ENCODE measurements at places on chromosomes 3 and 15.

GRCh38 chr3:142210608-142211007, 14.8 kb downstream of the GK5 start:
- DNase-seq, result no peak

- DNase-seq, result no peak
Measured at GRCh38 chr15:91776104-91776503, 77.4 kb upstream of the SLCO3A1 start.

DNA sequence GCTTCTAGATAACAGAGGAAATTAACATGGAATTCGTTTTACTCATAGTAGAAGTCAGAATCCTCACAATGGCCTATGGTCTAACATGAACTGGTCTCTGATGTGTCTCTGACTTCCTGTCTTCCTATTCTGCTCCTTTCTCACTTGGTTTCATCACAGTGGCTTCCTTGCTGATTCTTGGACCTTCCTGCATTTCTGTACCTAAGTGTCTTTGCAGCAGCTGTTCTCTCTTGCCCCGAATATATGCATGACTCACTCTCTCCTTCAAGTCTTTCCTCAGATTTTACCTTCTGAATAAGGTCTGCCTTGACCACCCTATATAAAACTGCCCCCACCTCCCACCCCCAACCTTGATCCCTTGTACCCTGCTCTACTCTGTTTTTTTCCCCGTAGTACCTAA, 14.1 kb downstream of the ARL13B start:
- no peak for DNase-seq

GRCh38 chr15:90836296-90836871, 32.0 kb upstream of the FURIN start:
- peak; percentile 28 for DNase-seq

DNA sequence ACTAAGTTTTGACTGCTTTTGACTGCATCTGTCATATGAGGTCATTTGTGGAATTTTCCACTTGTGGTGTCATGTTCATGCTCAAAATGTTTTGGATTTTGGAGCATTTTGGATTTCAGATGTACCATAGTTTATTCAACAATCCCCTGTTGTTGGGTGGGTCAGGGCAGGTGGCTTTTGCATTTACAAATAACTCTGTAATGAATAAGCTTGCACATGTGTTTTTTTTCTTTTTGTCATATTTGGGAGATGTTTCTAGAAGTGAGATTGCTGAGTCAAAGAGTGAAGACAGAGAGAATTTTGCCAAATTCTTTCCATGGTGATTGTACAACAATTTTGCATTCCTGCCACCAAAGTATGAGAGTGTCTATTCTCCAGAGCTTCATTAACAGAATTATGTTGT, 62.4 kb upstream of the ADPGK start:
- peak; percentile 12 for DNase-seq

GRCh38 chr15:85614059-85614458, 180.7 kb downstream of the KLHL25 start:
- no peak for DNase-seq

GRCh38 chr3:112829046-112829445, 17.6 kb downstream of the CD200R1L start:
- no peak for DNase-seq

DNA sequence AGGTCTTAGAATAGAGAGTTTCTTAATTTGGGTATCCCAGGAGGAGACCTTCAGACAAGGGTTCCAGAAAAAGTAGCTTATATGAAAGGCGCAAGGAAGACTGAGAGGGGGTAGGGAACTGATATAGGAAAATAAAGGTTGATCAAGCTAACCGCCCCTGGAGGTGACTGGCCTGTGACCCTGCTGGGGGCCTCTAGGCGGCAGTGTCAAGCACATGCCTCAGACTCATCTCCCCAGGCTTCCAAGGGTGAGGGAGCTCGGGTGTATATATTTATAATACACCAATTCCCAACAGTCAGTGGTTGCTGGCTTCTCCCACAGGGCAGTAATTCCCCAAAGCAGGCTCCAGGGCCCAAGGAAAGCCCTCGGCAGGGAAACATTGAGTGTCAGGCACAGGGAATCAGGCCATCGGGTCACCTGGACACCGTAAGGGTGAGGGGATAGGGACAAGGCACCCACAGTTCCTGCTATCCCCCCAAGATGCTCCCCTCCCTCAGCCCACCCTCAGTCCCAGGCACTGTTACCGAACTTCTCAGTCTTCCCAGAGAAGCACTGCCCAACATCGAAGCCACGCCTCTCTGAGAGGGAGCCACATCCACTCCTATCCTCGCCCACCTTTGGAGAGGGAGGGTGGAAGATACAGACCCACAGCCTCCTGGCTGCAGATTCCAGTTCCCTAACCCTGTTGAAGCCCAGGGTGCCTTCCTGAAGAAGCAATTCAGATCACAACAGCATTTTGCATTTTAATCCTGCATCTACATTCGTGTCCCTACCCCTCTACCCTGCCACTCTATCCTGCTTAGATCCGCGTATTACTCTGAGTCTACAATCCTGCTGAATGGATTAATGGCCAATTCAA, 19.5 kb upstream of the CAV3 start:
- no peak for DNase-seq

DNA sequence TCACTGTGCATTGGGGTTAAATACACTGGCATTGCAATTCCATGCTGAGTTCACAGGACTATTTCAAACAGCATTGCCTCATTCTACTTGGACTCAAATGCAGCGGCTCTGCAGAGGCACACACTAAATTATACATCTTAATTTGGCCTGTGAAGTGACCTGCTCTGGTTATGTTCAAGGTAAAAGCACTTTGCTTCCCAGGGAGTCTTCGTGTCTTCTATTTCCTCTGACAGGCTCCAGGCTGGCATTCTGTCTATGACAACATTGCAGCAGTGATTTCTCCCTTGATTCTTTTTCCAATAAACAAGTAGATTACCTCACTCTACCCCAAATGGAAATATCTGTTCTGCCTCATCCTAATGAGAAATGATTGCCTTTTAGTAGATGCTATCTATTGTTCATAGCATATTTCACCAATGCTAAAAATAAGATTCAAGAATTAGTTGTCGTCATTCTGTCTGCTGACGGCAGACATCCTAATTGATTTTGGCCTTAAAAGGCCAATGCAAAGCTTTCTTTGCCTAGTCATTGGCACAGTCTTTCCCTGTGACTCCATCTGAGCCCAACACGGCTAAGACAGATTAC, 33.8 kb downstream of the FMN1 start:
- DNase-seq, result no peak

- DNase-seq, result no peak
Measured at GRCh38 chr15:79816571-79816970, 80.2 kb downstream of the MTHFS start.

DNA sequence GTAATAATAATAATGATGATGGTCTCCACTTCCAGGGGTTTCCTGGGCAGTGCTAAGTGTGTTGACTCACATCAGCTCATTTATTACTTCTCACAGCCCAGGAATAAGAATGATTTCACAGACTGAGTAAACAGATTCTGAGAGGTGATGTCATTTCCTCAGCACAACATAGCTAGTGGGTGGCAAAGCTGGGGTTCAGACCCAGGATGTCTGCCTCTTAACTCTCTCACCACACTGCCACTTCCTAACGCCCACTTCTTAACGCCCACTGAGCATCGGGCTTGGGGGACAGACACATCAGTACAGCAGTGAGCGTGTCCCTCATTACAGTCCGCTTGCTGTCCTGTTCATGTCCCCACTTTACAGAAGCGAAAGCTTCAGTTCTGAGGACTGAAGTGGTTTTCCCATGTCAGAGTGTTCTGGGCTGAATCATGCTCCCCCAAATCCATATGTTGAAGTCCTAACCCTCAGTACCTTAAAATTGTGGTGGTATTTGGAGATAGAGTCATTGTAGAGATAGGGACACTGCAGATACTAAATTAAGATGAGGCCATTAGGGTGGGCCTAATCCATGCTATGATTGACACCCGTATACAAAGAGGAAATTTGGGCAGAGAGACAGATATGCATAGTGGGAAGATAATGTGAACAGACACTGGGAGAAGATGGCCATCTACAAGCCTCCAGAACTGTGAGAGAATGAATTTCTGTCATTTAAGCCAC, 68.0 kb downstream of the ATP2B2 start:
- peak; percentile 20 for DNase-seq

DNA sequence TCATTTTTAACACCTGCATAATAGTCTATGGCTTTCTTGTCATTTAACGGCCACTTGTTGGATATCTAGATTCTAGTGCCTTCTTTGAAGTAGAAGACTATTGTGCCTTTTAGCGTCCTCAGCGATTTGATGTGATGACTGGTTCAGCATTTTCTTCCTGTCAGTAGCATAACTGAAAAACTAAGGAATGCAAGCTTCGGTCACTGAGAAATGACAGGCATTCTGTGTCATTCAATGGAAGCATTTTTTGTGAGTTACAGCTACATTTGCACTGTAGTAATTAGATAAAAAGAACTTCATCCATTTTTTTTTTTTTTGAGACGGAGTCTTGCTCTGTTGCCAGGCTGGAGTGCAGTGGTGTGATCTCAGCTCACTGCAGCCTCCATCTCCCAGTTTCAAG, 10.3 kb downstream of the NEK11 start:
- DNase-seq, result peak; percentile 46

DNA sequence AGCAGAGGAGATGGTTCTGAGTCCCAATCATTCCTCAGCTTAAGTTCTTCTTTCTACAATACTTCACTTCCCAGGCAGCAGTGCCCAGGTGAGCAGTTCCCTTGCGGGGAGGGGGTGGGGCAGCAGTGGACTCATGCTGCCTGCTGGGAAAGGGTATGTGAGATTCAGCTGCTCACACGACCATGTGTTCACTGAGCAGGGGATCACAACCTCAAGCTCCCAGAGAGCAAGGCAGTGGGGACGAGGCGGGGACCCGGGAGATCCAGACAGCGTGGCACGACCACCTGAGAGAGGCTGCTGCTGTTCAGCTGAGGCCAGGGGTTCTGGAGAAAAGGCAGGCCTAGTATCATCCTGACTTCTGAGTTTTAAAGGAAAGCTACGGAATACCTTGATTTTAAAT, 166.6 kb downstream of the XXYLT1 start:
- no peak for DNase-seq

DNA sequence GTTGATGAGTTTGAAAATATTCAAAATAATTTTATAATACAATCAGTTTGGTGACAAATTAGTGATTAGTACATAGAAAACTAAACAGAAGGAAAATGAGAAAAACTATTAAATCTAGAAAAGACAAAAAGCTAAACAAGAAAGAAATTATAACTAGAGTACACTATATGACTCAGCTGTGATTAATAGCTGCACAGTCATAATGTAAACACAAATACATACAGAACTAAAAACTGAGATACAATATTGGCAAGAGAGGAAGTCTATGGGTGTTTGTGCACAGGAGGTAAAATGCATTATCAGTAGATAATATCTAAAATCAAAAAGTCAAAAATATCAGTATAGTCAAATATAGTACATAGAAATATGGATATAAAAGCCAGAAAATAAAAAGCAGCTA, 80.7 kb upstream of the PCSK6 start:
- no peak for DNase-seq

DNA sequence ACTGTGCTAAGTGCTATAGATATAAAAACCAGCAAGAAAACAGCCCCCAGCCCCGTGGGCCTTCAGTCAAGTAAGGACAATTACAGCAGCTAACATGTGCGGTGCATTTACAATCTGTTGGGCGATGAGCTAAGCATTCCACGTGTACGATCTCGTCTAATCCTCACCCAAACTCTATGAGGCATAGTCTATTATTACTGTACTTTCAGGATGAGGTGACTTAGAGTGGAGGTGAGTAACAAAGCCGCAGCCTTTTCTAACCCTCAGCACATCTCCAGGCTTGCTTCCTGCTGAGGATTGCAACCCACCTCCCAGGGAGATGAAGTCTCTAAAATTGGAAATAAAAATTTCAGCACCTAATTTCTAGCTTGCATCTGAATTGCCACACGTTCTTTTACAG, 53.2 kb upstream of the MCF2L2 start:
- DNase-seq, result no peak

- DNase-seq, result no peak
Measured at GRCh38 chr3:33385423-33385822, 54.8 kb downstream of the UBP1 start.

- no peak for DNase-seq
Measured at GRCh38 chr3:77040216-77040615, 317 bp downstream of the ROBO2 start.

DNA sequence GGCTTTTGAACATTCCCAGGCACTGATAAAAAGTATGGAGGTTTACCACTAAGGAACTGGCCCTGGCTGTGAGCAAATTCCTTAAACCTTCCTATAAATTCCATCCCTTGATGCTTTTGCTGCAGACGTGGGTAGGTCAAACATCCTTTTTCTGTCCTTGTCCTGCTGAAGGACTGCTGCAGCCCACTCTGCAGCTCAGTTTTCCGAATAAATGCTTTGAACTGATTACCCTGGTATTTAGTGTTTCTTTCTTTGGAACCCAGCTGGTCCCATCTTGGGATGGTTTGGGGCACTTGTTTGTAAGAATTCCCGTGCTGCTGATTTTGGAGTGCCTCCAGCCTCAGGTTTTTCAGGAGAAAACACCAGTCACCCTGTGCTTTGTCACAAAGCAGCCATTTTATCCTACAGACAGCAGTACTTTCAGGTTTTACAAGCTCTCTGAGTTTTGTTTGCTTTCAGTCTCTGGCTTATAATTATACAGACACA, 815.9 kb downstream of the VGLL3 start:
- no peak for DNase-seq

- no peak for DNase-seq
Measured at GRCh38 chr15:96484830-96485229, 154.3 kb downstream of the NR2F2 start.

GRCh38 chr3:121592856-121593702, at the start of gene FBXO40:
FBXO40 (plus strand) TSS chr3:121593379; CDS start chr3:121620576, 27,197 bp downstream.
- DNase-seq, result no peak
